Natural killer cell treated with Interleukin-12 subunit alpha and Interleukin-12 subunit beta and Interleukin-15 and Interleukin-18, amount 100 ng/mL, for 72 hours (primary cell): ENCODE measurements at places on chromosomes 7 and 10. TPM values are rescaled to one million over a fixed set of nuclear protein-coding genes. Genes with fewer than 3 reads are reported as not detected.
A peak's percentile ranks its signal among the peaks of the same experiment; 100 is the strongest.

GRCh38 chr7:74501298-74501697 is 47.6 kb downstream of the GTF2IRD1 start:
- no peak overlapping the region for H3K27ac ChIP-seq
- no peak for DNase-seq
- no peaks in the 10 kb centered on the region for H3K4me1 ChIP-seq
- no peaks in the 10 kb centered on the region for H3K27me3 ChIP-seq

PLA2G12B gene
- not detected for total RNA-seq

GRCh38 chr7:116525298-116525912 is 569 bp downstream of the CAV1 start:
- peak overlapping the region; percentile 86 for H3K4me3 ChIP-seq
- DNase-seq = no peak
- peaks cover 18% of the 10 kb centered on the region for H3K4me1 ChIP-seq
- no peak overlapping the region for H3K27ac ChIP-seq
- peaks cover 5% of the 10 kb centered on the region for H3K36me3 ChIP-seq

DNA sequence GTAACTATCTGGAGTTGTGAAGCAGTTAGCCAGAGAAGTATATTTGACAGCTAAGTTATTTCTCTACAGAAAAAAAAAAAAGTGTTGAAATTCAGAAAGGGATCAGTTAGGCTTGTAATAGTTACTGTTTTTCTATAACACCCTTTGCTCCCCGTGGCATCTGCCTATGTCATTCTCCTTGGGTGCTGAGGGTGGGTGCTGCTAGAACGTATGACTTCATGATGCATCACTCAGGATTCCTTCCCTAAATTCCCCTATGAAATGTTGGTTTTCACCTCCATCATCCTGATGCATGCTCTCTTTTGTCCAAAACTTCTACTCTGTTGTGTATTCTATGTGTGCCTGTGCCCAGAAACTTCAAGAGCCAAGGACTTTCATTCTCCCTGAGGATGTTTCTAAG is 536.4 kb downstream of the GRM8 start:
- no peaks in the 10 kb centered on the region for H3K27me3 ChIP-seq
- no peaks in the 10 kb centered on the region for H3K36me3 ChIP-seq
- no peak overlapping the region for H3K4me3 ChIP-seq
- no peak for DNase-seq
- no peak overlapping the region for H3K27ac ChIP-seq

DNA sequence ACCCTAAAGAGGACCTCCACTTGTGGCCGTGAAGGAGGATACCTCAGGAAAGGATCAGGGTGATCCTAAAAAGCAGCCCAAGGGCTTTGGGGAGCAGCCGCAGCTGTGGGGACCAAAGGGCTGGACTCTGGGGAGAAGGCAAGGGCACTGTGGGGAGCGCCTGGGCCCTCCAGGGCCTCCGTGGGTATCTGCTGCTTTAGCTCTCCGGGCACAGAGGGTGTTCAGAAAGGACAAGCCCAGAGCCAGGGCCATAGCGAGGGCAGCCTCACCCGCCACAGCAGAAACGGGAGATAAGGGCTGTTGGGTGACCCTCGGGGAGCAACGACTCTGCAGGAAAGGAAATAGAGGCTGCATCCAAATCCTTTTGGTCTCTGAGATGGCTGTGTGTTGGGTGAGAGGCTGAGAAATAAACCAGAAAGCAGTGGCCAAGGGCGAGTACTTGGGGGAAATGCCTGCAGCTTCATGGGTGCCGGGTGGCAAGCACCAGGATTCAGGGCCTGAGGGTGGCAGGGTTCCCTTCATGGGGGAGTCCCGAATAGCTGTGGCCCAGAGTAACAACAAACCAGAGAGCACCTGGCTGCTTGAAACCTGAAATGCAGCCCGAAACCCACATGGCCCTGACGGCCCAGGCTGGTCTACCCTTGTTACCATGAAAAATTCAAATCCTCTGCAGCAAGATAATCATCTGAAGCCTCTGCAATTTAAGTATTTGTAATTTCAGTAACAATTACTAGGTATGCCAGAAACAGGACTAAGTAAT is 95.2 kb downstream of the VIPR2 start:
- peaks cover 7% of the 10 kb centered on the region for H3K27me3 ChIP-seq
- H3K36me3 ChIP-seq = no peaks in the 10 kb centered on the region
- H3K27ac ChIP-seq = no peak overlapping the region
- H3K4me1 ChIP-seq = peaks cover 6% of the 10 kb centered on the region

CDC14C gene
- not detected for total RNA-seq

DNA sequence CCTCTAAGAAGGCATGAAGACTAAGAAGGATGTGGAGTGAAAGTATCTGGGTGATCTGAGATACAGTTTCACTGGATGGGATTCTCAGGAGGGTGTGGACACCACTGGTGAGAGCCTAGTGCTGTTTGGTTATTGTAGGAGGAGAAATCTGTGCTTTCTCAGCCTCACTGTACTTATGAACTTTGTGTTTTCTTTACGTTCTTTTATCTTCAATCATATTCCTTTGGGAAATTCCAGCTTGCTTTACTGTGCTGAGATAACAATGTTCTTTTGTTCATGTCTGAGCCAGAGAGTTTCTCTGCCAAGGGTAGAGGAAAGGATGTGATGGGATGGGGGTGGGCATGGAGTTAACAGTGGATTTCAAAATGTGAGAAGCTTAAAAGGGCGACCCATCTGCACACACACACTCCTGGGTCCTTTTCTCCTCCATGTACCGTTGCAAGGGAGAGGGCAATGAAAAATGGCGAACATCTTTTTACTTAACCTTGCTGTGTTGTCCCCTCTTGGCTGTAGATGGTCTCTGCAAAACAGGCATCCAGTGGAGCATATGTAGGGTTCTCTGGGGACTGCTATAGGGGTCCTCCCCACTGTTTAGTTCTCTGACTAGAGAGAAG is 25.0 kb upstream of the TAX1BP1 start:
- H3K4me3 ChIP-seq = no peak overlapping the region
- peaks cover 3% of the 10 kb centered on the region for H3K4me1 ChIP-seq
- H3K36me3 ChIP-seq = no peaks in the 10 kb centered on the region
- H3K27me3 ChIP-seq = peaks cover 18% of the 10 kb centered on the region

ACSM6 gene
- total RNA-seq = not detected

DNA sequence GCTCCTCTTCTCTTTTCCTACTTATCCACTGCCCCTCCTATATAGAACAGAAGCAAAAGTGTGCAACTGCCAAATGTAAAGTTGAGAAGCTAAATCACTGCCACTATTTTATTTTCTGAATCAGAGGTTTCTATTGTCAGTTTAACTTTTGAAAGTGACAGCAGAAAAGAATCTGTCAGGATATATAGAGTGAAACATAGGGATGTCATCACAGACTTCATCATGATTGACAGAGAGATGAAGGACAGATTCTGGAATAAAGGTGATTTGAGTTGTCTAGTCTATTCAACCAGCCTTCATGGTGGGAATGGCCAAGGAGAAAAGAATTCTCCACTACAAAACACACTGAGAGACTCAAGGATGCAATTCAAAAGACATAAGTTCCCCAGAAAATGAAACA is 19.9 kb downstream of the NEUROD6 start:
- H3K4me3 ChIP-seq = no peak overlapping the region
- no peak overlapping the region for H3K27ac ChIP-seq
- DNase-seq = no peak
- H3K4me1 ChIP-seq = no peaks in the 10 kb centered on the region

- no peaks in the 10 kb centered on the region for H3K27me3 ChIP-seq
- no peak overlapping the region for H3K4me3 ChIP-seq
- no peaks in the 10 kb centered on the region for H3K36me3 ChIP-seq
- H3K4me1 ChIP-seq = no peaks in the 10 kb centered on the region
These were observed 163.6 kb downstream of the CDK14 start for GRCh38 chr7:90759710-90760109.

DPCD gene
- 8.2 TPM for total RNA-seq

HSPA12A gene
- total RNA-seq = 0.08 TPM

OIT3 gene
- total RNA-seq = not detected

DNA sequence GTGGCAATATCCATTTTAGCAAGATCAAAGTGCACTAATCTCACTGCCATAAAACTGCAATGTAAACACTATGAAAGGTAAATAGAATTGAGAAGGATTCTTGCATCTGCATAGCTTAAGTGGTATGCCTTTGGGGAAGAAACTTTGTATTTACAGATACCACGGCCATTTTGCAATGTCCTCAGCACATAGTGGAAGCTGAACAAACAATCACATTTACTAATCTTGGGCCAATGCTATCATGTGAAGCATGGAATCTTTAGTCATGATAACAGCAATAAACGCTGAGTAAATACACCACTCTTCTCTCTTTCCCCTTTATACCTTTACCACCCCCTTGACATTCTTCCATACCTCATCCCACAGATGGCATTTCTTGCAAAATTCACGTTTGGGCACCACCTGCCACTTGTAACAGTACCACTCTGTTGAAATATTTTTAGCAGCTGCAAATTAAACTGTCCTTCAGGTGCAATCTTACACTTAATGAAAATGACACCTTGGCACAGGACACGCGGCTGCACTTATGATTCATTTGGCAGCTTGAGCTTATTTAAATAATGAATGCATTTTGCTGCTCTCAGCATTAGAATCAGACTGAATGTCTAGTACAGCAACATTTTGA is 171.8 kb downstream of the SEMA3A start:
- H3K27ac ChIP-seq = no peak overlapping the region
- H3K4me1 ChIP-seq = no peaks in the 10 kb centered on the region
- H3K36me3 ChIP-seq = peaks cover 4% of the 10 kb centered on the region
- H3K27me3 ChIP-seq = no peaks in the 10 kb centered on the region
- no peak overlapping the region for H3K4me3 ChIP-seq

GRCh38 chr10:97858001-97858439 is 8.4 kb downstream of the GOLGA7B start:
- H3K4me3 ChIP-seq = peak overlapping the region; percentile 54
- no peaks in the 10 kb centered on the region for H3K36me3 ChIP-seq
- no peaks in the 10 kb centered on the region for H3K27me3 ChIP-seq
- DNase-seq = peak; percentile 70

DNA sequence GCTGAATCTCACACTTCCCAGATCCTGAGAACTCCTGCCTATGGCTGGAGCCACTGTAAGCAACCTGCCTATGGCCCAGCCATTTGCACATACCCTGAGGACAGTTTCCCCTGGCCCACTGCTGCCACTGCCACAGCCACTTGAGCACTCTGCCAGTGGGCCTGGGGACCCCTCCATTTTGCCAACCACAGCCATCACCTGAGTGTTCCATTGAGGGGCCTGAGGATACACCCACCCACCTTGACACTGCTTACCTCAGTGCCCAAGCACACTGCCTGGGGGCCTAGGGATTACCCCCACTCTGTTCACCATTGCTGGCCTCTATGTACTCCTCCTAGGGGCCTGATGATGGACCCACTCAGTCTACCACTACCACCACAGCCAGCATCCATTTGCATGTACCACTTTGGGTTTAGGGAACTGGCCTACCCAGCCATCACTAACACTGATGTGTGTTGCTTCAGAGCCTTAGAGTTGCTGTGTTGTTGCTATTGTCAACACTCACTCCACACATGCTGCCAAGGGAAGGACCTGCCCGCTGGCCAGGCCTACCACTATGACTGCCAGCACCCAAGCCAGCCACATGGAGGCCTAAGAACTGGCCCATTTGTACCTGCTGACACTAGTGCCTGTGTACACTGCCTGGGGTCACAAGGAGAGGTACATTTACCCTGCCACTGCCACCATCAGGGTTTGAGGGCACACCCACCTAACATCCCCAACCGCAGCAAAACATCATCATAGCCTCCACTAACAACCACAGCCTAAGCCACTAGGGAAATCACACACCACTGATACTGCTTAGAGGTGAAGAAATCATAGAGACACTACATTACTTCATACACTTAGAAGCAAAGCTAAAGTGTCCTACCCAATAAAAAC is 45.9 kb upstream of the ANTXRL start:
- no peak for DNase-seq
- H3K4me3 ChIP-seq = peak overlapping the region; percentile 1
- no peaks in the 10 kb centered on the region for H3K27me3 ChIP-seq
- H3K36me3 ChIP-seq = peaks cover 12% of the 10 kb centered on the region

LOXL4 gene
- not detected for total RNA-seq
